ENCODE measurements at places on chromosomes 5 and 9.

GRCh38 chr5:38071831-38072694 lies 186.3 kb upstream of the EGFLAM start:
- DNase-seq: no peak

- no peak for DNase-seq
Observed at GRCh38 chr9:131876486-131876885, 136.6 kb upstream of the RAPGEF1 start.

GRCh38 chr5:87116825-87117512 lies 150.7 kb upstream of the RASA1 start:
- no peak for DNase-seq

GRCh38 chr5:154349626-154350264 lies 96.1 kb upstream of the SAP30L start:
- no peak for DNase-seq

DNA sequence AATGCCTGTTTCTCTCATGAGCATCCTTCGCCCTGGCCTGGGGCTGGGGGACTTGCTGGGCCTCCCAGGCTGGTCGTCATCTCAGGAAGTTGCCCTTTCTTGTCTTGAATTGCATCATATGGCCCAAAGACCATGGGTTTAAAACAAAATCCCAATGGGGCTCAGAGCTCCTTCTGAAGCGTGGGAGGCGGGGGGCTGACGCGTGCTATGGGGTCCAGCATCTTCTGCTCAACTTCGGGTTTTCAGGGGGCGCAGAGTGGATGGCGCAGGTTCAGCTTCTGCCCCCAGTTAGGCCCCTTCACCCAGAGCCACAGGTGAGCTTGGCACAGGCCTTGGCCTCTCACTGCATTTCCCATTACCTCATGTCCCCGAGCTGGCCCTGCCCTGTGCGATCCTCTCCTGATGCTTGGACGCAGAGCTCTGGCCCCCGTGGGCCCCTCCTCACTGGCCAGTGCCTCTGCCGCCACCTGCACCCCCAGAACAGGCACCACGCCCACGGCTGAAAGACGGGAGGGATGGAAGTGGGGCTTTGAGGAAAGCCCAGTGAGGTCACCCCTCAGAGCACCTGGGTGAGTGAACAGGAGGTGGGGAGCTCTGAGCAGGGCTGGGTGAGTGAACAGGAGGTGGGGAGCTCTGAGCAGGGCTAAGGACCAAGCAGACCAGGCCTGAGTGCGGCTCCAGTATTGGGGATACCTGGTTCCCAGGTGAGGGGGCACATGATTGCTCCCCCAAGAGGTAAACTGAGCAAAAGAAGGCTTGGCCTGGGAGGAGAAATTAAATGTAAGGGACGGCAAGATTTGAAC lies 56.0 kb downstream of the TRIP13 start:
- no peak for DNase-seq

GRCh38 chr9:111349766-111350165 lies 19.7 kb upstream of the OR2K2 start:
- no peak for DNase-seq

Measured in activated T-helper 9 cell treated with anti-CD3 and anti-CD28 coated beads, Interleukin-2, amount 50 U/mL, for 16 hours (primary cell).